ENCODE measurements at places on chromosomes 13 and 19. TPM values are rescaled to one million over a fixed set of nuclear protein-coding genes. Genes with fewer than 3 reads are reported as not detected.

OVOL3 gene
- total RNA-seq, result not detected

MUC16 gene
- total RNA-seq, result not detected

KCTD4 gene
- total RNA-seq, result not detected

ENOX1 gene
- total RNA-seq, result 0.44 TPM

SLC15A1 gene
- total RNA-seq, result not detected

PSG7 gene
- not detected for total RNA-seq

IL17D gene
- not detected for total RNA-seq

DNA sequence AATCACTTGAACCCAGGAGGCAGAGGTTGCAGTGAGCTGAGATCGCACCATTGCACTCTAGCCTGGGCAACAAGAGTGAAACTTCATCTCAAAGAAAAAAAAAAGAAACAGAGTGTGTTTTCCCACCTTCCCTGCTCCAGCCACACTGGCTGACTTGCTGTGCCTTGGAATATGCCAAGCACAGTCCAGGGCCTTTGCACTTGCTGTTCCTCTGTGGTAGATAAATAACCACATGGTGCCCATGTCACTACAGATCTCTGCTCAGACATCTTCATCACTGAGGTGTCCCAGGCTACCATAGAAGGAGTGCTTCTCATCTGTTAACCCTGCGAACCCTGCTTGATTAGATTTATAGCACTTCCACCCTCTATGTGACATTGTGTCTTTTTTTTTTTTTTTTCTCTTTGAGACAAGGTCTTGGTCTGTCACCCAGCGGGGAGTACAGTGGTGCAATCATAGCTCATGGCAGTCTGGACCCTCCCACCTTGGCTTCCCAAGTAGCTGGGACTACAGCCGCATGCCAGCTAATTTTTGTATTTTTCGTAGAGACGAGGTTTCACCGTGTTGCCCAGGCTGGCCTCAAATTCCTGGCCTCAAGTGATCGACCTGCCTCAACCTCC lies 10.4 kb downstream of the SMARCA4 start:
- DNase-seq, result no peak

- no peak for DNase-seq
Measured at GRCh38 chr13:29689548-29689947, 94.1 kb upstream of the SLC7A1 start.

DNA sequence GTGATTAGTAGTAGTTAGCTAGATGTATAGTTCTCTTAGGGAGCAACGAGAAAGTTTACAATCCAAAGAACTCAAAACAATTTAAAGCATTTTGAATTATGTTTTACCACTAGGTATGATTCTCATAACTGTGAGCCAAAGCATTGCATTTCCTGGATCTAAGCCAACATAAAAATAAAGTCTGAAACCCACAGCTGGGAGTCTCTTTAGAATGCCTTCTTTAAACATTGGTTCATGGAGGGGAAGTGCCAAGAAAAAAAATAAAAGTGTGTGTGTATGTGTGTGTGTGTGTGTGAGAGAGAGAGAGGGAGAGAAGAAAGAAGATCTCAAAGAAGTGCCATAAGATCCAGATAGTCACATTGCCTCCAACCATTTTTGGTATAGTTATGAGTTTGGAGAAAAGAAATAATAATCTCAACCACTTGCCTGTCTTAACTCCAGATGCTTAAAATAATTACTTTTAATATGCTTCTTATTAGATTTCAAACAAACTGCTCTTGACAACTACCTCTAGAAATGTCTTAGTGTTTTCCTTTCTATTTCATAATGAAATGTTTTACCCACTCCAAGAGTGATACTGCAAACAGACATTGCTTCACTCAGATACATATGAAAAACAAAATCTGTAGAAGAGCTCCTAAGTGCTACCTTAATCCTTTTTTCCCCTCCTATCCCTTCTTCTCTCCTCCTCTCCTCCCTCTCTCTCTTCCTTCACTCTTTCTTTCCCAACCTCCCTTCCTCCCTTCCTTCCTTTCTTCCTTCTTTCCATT lies 554.1 kb downstream of the KCTD12 start:
- no peak for DNase-seq

GRCh38 chr13:49939321-49939720 lies 3.2 kb upstream of the SPRYD7 start:
- DNase-seq, result no peak

- no peak for DNase-seq
Measured at GRCh38 chr13:74025369-74025768, 108.8 kb downstream of the KLF12 start.

- peak; percentile 44 for DNase-seq
Measured at GRCh38 chr19:19062454-19063182, 1.2 kb upstream of the SLC25A42 start.

DNA sequence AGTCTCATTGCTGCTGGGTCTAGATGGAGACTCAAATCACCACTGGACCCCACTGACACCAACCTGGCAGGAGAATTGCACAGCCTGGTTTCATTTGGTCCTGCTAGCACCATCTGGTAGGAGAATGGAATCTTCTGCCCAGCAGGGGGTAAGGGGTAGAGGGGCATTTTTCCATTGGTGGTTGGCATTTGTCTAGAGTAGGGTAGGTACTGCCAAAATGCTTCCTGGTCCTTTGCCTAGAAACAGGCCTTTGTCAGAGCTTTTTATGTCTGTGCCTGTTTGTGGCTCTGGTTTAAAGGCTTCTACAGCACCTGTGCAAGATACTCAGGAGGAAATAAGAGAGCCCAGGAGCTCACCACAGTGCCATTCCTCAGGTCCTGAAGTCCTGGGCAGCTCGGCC lies 121.3 kb downstream of the KCTD12 start:
- DNase-seq, result no peak

GRCh38 chr13:103961784-103962183 lies 895.6 kb upstream of the SLC10A2 start:
- DNase-seq, result no peak

GRCh38 chr13:89465366-89465765 lies 1794.2 kb downstream of the SLITRK5 start:
- no peak for DNase-seq

GRCh38 chr13:82076496-82076895 lies 1735.6 kb upstream of the SPRY2 start:
- no peak for DNase-seq

GRCh38 chr19:52216401-52216800 lies 26.5 kb downstream of the PPP2R1A start:
- no peak for DNase-seq
